Upper lobe of left lung (tissue), 6 donors: ENCODE measurements at places on chromosomes 5 and 9. TPM values are rescaled to one million over a fixed set of nuclear protein-coding genes. Genes with fewer than 3 reads are reported as not detected.

DNA sequence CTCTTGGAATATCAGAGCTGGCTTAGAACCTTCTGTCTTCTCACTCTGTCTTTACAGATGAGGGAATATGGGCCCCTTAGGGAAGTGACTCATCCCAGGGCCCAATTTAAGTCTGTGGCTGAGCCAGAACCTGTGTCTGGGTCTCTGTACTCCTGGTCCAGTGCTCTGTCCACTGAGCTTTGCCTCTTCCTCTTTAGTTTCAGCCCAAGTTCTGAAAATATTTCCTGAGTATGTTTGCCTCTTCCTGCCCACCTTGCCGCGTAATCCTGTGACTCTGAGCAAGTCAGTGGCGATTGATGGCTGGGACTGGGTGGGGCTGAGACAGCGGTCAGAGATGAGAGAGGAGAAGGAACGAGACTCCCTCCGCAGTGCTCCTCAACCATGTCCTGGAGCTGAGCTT, 7.8 kb downstream of the IER5L start:
- no peak overlapping the region for H3K4me3 ChIP-seq
- H3K27ac ChIP-seq: no peak overlapping the region
- peaks cover 30% of the 10 kb centered on the region for H3K4me1 ChIP-seq
- H3K36me3 ChIP-seq: no peaks in the 10 kb centered on the region

DNA sequence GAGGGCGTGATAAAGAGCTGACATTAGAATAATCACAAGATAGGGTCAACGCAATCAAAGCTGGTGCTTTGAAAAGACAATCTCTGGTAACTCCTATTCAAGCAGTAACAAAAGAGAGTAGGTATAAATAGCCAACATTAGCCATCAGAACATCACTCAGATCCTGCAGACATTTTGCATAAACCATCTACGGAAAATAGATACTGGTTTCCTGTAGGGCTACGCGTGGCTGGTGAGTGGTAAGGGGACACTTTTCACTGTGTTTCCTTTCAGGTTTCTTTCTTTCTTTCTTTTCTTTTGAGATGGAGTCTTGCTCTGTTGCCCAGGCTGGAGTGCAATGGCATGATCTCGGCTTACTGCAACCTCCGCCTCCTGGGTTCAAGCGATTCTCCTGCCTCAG, 22.3 kb downstream of the TTF1 start:
- no peak for DNase-seq
- H3K4me1 ChIP-seq: peaks cover 7% of the 10 kb centered on the region
- H3K36me3 ChIP-seq: peaks cover 25% of the 10 kb centered on the region
- H3K27ac ChIP-seq: no peak overlapping the region
- H3K4me3 ChIP-seq: no peak overlapping the region

DNA sequence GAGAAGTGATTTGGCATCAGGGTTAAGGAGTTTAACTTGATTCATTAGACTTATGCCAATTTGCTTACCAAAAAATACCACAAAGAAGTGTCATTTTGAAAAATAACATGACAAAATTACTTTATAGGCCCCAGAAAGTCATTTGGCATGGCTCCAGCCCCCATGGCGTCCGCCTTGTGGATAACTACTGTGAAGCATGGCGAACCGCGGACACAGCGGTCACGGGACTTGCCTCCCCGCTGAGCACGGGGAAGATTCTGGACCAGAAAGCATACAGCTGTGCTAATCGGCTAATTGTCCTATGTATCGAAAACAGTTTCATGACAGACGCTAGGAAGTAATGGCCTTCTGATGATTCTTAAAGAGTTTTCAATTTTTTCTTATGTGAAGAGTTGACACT, 35.4 kb upstream of the TGFBR1 start:
- peak overlapping the region; percentile 1 for H3K27ac ChIP-seq
- DNase-seq: no peak
- no peaks in the 10 kb centered on the region for H3K4me1 ChIP-seq

DNA sequence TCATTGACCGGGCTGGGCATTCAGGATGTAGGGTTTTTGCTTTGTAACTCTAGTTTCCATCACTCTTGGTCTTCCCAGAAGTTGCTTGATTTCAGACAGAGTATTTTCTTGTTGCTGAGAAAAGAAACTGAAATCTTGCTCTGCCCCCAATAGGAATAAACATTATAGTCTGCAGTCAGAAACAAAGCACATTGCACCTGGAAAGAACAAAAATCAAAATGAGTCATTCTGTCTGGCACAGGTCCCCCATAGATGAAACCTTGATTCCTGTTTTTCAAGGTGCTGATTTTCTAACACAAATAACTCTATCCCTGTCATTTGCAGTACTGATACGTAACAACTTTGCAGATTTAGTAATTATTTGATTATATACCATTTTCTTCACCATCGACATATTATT, 232.1 kb downstream of the FBXO4 start:
- no peaks in the 10 kb centered on the region for H3K36me3 ChIP-seq
- H3K27me3 ChIP-seq: no peaks in the 10 kb centered on the region
- no peak for DNase-seq
- no peak overlapping the region for H3K27ac ChIP-seq
- no peaks in the 10 kb centered on the region for H3K4me1 ChIP-seq

DNA sequence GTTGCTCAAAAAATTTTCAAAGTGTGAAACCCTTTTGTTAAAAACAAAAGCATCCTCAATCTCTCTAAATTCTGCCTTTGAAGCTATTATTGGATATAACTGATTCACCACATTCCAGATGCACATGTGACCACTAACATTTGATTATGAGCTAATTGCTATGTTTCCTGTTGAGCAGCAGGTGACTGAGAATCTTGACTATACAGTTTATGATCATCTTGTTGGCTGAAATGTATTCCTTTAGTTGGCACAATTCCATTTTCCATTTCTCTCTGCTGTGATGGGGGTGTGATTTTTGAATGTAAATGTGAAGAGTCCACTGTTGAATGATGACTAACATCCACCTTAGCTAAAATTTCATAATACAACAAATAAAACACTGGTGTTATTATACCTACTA, 10.7 kb downstream of the LYSMD3 start:
- DNase-seq: no peak
- no peaks in the 10 kb centered on the region for H3K27me3 ChIP-seq
- H3K4me3 ChIP-seq: no peak overlapping the region
- peaks cover 11% of the 10 kb centered on the region for H3K36me3 ChIP-seq
- no peaks in the 10 kb centered on the region for H3K4me1 ChIP-seq

GRCh38 chr5:172160506-172160905, 27.5 kb downstream of the STK10 start:
- peaks cover 7% of the 10 kb centered on the region for H3K36me3 ChIP-seq
- H3K27me3 ChIP-seq: no peaks in the 10 kb centered on the region
- DNase-seq: no peak
- H3K4me3 ChIP-seq: no peak overlapping the region
- peaks cover 54% of the 10 kb centered on the region for H3K4me1 ChIP-seq
- no peak overlapping the region for H3K27ac ChIP-seq

GRCh38 chr5:72818866-72819534, 2.5 kb downstream of the TNPO1 start:
- no peak overlapping the region for H3K27ac ChIP-seq
- no peak overlapping the region for H3K4me3 ChIP-seq
- H3K4me1 ChIP-seq: peaks cover 44% of the 10 kb centered on the region
- no peaks in the 10 kb centered on the region for H3K27me3 ChIP-seq
- no peaks in the 10 kb centered on the region for H3K36me3 ChIP-seq

GRCh38 chr5:56172241-56172640, 60.9 kb downstream of the ANKRD55 start:
- no peak for DNase-seq
- no peak overlapping the region for H3K27ac ChIP-seq
- H3K27me3 ChIP-seq: no peaks in the 10 kb centered on the region
- H3K4me1 ChIP-seq: peaks cover 23% of the 10 kb centered on the region
- H3K36me3 ChIP-seq: no peaks in the 10 kb centered on the region

The TCOF1 gene
- total RNA-seq: 71.2 TPM

- no peak for DNase-seq
- no peaks in the 10 kb centered on the region for H3K36me3 ChIP-seq
- H3K4me3 ChIP-seq: no peak overlapping the region
- no peaks in the 10 kb centered on the region for H3K4me1 ChIP-seq
Measured at GRCh38 chr5:92703976-92704375, 877.0 kb downstream of the NR2F1-AS1 start.

- H3K27ac ChIP-seq: no peak overlapping the region
- H3K4me1 ChIP-seq: no peaks in the 10 kb centered on the region
- DNase-seq: no peak
- no peaks in the 10 kb centered on the region for H3K36me3 ChIP-seq
Measured at GRCh38 chr9:78863531-78863930, 566.6 kb downstream of the PSAT1 start.

The MUSK gene
- total RNA-seq: 0.76 TPM

The AHRR gene
- total RNA-seq: 6.3 TPM

DNA sequence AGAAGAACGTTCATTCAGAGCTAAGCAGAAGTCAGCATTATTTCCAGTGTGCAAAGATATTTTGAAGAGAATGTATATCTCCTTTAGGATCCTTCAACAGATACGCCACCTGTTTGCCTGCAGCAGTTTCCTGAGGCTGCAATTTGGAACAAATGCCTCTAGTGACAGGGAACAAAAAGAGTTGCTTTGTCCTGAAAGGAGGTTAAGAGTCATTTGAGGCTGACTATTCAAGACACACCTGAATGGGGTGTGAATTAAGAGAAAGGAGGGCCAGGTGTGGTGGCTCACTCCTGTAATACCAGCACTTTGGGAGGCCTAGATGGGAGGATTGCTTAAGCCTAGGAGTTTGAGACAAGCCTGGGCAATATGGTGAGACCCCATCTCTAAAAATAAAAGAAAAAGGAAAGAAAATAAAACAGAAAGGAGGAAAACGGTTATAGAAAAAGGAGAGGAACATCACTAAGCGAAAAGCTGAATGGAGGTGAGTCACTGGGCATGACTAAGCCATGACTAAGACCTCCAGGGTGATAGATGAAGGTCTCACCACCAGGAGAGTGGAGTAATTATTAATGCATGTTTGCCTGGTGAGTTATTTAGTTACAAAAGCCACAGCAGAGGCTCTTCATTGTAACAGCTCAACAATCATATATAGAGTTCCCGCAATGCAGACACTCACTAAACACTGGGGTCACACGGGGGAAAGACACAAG, 255.2 kb upstream of the TNC start:
- no peak overlapping the region for H3K4me3 ChIP-seq
- no peaks in the 10 kb centered on the region for H3K36me3 ChIP-seq
- no peak overlapping the region for H3K27ac ChIP-seq
- no peaks in the 10 kb centered on the region for H3K4me1 ChIP-seq
- no peak for DNase-seq

DNA sequence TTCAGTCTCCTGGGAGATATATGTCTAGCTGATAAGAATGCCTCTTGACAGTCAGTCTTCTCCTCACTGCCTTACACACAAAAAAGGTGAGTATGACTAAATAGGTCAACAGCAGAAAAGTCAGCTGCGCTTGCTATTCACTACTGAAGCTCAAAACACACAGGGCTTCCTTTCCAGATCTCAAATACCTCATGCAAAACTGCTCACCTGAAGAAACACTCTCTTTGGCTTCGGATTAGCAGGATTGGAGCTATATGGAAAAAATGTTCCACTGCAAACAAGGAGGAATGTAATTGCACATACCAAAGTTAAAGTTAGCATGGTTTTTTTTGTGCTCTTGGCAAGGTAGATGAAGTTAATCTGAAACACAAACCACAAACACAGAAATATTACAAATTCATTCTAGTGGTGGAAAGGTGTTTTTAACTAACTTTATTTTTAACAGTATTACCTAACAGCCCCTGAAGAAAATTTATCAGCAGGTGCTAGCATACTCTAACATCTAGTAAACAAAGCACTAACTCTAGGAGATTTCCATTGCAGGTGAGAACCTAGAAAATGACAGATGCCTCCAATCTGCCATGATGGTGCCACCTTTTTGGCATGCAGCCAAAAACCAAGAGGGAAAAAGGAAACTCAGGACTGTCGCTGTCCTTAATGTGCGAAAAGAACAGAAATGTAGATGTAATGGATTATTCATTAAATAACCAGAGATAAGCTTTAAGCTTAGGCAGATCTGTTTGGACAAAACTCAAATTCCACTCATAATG, 31.8 kb downstream of the ERMP1 start:
- H3K4me3 ChIP-seq: no peak overlapping the region
- DNase-seq: no peak
- no peaks in the 10 kb centered on the region for H3K36me3 ChIP-seq
- no peaks in the 10 kb centered on the region for H3K27me3 ChIP-seq
- H3K27ac ChIP-seq: no peak overlapping the region

The SERF1B gene
- total RNA-seq: 46.2 TPM

The TSSK1B gene
- total RNA-seq: not detected
